ENCODE measurements at places on chromosomes 3 and 15.

- no peak for DNase-seq
These were observed 437.7 kb downstream of the DIPK2A start for GRCh38 chr3:144409319-144409718.

GRCh38 chr3:10116138-10116460, 624 bp downstream of the BRK1 start:
- peak; percentile 49 for DNase-seq

GRCh38 chr15:29331071-29331470, 61.4 kb upstream of the NSMCE3 start:
- DNase-seq = no peak

DNA sequence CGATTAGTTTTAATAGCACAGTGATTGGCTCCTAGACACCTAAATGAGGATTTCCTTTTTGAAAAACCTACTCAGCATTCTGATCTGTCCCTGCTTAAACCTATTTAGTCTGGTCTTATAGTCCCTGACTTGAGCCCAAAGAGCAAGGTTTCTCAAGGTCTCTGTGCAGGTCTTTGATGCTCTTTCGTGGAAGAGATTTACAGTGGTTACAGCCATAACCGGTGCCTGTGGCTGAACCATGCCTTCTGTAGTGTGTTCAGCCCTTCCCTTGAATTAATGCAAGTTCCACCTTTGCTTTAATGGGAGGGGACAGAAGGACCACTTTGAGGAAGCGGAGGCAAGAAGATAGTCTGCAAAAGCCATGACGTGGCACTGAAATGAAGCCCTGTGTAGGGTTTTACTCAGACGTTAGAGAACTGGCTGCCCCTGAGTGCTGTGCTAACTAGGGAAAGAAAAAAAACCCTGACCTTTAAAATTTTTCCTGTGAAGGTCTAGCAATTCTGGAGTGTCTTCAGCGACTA, 43.0 kb downstream of the ZBTB38 start:
- no peak for DNase-seq

- DNase-seq = no peak
These were observed 140.0 kb downstream of the PDZRN3 start for GRCh38 chr3:73484656-73485248.
